SK-N-DZ (cell line): ENCODE measurements at places on chromosomes 12 and 14.

- DNase-seq: no peak
Measured at GRCh38 chr12:17976202-17976601, 113.8 kb downstream of the RERGL start.

- DNase-seq: no peak
Measured at GRCh38 chr14:79709573-79709972, 501.7 kb downstream of the DIO2 start.

DNA sequence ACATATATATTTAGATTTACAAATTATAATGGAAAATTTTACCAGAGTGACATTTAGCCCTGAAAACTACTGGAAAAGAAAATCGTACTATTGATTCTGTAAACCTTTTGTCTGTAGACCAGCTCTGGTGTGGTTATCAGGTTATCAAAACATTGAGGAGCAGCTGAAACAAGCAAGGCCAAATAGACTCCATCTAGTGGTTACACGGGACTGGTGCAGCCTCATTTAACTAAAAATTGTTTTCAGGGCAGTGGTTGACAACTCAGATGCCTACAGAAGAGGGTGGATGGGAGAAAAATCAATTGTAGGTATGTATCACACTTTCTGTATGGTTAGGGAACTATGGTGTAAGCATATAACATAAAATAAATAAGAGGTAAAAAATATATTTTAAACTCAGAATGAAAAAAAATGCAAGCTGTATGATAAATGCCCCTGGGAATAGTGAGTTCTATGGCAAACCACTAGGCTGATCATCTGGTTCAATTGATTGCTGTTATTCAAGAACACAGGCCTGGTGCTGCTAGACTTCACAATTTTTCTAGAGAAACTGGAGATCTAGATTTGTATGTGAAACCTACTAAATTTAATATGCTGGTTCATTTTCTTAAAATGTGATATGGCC is 51.2 kb downstream of the ACSS3 start:
- peak; percentile 77 for DNase-seq

DNA sequence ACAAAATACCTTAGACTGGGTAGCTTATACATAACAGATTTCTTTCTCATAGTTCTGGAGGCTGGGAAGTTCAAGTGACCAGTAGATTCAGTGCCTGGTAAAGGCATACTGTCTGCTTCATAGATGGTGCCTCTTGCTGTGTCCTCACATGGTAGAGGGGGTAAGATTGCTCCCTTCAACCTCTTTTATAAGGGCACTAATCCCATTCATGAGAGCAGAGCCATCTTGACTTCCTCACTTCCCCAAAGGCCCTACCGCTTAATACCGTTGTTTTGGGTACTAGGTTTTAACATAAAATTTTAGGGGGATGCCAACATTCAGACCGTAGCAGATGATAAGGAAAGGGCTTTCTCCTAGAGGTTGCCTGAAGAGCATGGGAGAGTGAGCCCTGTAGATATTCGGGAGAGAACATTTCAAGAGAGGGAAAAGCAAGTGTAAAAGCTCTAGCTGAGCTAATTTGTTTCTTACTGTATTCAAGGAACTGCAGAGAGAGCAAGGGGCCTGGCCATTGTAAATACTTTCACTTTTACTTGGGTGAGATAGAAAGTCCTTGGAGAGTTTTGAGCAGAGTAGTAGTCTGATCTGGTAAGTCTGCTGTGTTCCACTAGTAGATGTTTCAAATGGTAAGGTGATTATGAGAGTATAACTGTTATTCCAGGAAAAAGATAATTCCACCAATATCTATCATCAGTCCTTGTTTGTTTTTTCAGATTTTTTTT is 27.3 kb downstream of the FRS2 start:
- DNase-seq: no peak

DNA sequence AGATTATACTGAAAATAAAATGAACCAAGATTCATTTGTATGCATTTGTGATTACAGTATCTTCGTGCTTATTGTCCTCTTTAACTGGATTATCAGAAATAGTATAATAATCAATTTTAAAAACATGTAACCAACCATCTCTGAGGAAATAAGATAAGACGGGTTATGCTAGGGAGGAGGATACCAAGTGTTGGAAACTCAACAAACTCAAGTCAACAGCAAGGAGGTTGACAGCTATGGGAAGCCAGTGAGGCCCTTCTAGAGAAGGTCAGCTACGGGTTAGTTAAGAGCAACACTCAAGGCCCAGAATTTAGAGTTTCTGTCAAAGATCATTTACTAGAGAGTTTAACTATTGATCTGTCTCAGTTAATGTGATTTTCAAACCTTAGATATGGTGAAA is 137.2 kb downstream of the PDZRN4 start:
- DNase-seq: no peak

DNA sequence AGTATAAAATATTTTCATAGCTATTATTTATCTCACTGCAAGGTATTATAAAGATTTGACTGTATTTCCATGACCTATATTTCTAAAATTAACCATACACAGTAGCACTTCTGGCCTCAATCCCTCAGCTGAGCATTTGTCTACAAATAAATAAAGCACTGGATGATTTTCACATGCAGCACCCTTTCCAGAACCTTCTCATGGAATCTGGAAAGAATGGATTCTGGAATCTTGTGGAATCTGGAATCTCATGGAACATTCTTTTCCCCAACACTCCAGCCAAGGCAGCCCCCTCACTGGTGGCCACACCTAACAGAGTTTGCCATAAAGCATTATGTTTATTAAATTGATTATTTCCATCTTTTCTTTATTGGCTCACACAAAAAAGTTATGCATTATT is 199.2 kb downstream of the MSRB3 start:
- DNase-seq: no peak

DNA sequence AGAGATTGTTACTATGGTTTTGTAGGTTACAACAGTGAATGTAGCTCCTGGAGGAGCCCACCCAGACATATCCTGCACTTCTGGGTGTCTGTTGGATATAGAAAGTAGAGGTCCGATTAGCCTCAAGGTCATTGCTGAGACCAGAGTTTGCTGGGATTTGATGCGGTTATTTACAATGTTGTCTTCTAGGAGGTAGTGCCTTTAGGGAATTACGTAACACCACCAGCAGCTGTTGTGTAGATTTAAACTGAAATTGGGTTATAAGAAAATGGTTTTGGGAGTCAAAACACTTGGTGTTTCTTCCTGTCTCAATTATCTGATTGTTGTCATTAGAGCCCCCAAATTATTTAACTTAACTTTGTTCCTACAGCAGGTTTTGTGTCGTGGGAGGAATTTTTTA is 225.3 kb upstream of the PELI2 start:
- no peak for DNase-seq

GRCh38 chr12:31967539-31967938 is 8.3 kb downstream of the RESF1 start:
- no peak for DNase-seq

- peak; percentile 24 for DNase-seq
Measured at GRCh38 chr12:99824900-99825542, 159.7 kb downstream of the ANKS1B start.

DNA sequence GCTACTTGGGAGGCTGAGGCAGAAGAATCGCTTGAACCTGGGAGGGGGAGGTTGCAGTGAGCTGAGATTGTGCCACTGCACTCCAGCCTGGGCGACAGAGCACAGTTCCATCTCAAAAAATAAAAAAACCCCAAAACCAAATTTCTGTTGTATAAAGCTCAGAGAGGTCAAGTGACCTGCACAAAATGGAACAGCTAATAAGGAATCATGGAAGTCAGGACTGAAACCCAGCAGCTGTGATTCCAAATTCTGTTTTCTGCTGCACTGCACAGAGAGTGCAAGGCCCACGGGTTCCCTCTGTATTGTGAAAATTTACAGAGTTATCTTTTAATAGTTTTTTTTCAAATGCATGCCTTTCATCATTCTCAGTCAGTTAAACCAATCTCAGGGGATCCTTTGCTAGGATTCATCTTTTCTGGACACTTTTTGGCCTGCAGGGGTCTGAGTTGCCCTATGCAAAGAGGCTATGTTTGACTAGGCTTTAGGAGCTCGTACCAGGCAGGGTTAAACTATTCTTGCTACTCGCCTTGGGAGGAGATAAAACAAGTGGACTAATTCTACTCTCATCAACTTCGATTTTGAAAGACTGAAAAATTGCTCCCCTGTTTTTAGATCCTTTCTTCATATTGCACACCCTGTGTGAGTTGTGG is 26.1 kb upstream of the AACS start:
- no peak for DNase-seq

DNA sequence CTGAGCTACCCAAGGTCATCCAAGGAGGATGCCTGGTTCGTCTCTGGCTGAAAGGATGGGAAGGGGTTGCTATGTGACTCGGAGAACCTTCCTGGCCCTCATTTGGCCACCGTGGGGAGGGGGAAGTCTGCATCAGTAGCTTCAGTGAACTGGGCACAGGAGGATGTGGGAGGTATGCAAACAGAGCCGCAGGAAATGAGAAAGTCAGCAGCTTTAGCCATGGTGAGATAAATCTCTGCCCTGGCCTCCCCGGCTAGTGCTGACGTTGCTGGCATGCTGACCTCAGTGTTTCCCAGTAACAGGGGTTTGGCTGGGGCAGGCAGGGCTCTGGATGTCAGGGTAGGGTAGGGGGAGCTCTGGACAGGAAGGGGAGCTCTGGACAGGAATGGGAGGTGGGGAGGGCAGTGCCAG is 2.3 kb upstream of the CEBPE start:
- DNase-seq: no peak

GRCh38 chr12:93390549-93391297 is 13.0 kb downstream of the NUDT4 start:
- DNase-seq: no peak

DNA sequence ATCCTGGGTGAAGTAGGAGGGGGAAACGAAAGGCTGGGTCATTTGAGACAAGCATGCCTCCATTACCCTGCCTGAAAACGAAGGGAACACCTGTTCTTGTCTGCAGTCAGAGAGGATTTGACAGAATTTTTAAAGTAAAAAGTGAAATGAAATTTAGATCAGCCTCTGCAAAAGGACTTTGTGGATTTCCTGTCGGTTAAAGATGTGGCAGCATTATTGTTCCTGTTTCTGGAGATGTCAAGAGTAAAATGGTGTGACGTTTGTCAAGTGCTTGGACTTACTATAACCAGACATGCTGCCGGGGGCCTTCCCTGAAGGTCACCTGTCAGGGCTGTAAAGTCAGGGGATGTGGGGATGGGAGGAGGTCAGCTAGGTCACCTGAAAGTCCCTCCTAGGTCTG is 32.0 kb downstream of the NRXN3 start:
- DNase-seq: no peak

DNA sequence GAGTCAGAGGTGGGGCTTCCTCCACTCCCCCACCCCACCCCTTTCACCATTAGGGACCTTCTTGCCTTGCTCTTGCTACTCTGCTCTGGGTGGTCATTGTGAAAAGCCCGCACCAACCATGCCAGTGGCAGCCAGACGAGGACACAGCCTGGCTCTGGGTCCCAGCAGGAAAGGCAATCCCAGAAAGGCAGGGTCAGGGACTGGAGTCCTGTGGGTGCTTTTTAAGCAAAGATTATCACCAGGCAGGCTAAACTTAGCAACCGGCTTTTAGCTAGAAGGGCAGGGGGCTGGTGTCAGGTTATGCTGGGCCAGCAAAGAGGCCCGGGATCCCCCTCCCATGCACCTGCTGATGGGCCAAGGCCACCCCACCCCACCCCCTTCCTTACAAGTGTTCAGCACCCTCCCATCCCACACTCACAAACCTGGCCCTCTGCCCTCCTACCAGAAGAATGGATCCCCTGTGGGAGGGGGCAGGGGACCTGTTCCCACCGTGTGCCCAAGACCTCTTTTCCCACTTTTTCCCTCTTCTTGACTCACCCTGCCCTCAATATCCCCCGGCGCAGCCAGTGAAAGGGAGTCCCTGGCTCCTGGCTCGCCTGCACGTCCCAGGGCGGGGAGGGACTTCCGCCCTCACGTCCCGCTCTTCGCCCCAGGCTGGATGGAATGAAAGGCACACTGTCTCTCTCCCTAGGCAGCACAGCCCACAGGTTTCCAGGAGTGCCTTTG is 1.2 kb upstream of the GAPDH start:
- DNase-seq: no peak

DNA sequence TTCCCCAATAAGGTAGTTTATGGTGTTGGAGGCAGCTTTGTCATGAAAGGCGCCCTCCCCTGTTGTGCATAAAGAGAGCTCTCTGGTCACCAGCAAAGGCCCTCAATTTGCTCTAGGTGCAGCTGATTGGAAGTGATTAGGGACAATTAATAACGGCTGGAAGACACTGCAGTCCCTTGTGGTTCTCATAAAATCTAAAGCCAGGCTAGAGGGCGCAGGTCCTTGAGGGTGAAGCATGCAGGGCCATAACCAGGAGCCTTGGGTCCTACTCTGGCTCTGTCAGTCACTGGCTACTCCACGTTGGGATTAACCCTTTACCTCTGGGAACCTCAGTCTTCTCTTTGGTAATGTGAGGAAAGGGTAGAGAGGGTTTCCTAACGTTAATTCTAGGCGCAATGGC is 1.9 kb downstream of the DAAM1 start:
- DNase-seq: peak; percentile 66

- DNase-seq: peak; percentile 13
Measured at GRCh38 chr12:27732281-27732680, 21.6 kb downstream of the MRPS35 start.

- DNase-seq: no peak
Measured at GRCh38 chr12:31218203-31219025, 107.5 kb downstream of the SINHCAF start.

GRCh38 chr12:115569345-115570068 is 708.0 kb downstream of the MED13L start:
- peak; percentile 90 for DNase-seq

DNA sequence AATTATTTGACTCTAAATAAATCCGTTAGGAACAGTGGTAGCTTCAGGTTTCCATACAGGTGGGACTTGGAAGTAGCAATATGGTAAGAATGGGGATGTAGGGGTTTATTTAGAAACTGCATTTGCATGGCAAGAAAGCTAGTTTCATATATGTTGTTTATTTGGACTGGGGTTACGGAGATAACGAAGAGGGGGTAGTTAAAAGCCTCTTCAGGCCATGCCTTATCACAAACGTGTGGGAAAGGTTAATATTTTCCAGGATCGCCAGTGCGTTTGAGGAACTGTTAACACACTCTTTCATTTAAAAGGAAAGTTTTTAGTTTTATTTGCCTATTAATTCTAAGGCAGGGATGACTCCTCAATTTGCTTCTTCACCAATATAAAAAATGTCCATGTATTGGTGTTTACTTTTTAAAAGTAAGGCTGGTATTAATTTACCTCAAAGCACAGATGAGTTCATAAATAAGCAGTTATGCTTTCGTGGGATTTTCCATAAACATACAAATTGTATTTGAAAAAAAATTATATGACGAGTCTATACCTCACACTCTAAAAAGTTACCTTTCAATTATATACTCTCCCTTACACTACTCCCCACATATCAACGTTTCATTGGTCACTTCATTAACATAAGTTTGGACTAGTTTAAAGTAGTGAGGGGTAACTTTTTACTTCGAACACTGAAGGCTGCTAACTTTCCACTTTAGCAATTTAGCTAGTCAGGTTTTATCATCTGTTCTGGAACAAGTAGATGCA is 814 bp downstream of the RAB2B start:
- no peak for DNase-seq

- DNase-seq: no peak
Measured at GRCh38 chr12:77682488-77682887, 148.2 kb upstream of the NAV3 start.

DNA sequence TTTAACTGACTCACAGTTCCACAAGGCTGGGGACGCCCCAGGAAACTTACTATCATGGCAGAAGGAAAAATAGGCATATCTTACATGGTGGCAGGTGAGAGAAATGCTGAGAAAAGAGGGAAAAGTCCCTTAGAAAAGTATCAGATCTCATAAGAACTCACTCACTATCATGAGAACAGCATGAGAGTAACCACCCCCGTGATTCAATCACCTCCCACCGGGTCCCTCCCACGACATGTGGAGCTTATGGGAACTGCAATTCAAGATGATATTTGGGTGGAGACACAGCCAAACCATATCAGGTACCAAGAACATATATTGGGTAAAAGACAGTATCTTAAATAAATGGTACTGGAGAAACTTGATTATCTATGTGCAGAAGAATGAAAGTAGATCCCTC is 100.3 kb upstream of the FAR2 start:
- no peak for DNase-seq
